ENCODE measurements at places on chromosomes 1 and 21. TPM values are rescaled to one million over a fixed set of nuclear protein-coding genes. Genes with fewer than 3 reads are reported as not detected.
A peak's percentile ranks its signal among the peaks of the same experiment; 100 is the strongest.

GRCh38 chr1:109466452-109467300, at the start of gene SYPL2:
SYPL2 (plus strand) TSS chr1:109466546; CDS start chr1:109466844, 298 bp downstream.
- peaks cover 8% of the 10 kb centered on the region for H3K4me1 ChIP-seq
- H3K36me3 ChIP-seq: no peaks in the 10 kb centered on the region
- no peak within 1 kb of the TSS for H3K27ac ChIP-seq

DNA sequence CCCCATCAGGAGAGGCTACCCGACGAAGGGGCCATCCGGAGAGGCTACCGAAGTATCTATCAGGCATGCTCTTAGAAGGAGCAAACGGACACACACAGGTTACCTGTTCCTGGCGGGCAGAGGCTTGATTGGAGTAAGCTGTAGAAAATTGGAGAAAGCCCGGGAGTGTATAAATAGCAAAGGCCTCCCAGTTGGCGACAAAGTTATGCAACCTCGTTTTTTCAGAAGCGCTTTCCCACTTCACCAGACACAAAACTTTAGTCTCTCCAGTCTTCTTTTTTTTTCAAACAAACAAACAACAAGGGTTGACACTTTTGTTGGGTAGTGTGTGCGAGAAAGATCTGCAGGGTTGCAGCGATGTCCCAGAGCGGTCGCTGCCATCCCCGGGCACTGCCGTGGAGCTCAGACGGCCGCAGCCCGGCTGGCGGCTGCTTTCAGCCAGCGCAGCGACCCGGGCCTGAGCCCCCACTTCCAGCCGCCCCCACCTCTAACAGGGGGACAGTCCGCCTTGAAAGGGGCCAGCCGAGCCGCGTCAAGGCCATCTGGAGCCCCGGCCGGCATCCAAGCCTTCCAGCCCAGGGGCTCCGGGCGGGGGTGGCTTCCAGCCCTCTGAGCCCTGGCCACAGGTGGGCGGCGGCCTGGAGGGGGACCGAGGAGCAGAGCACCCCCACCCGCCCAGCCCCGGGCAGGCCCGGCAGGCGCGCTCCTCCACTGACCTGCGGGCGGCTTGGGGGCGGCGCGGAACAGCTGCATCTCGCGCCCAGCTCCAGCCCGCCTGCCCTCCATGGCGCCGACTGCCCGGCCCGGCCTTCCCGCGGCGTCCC, 616 bp downstream of the MCOLN3 start:
- peak overlapping the region; percentile 45 for H3K4me3 ChIP-seq
- peaks cover 40% of the 10 kb centered on the region for H3K27me3 ChIP-seq
- peaks cover 14% of the 10 kb centered on the region for H3K4me1 ChIP-seq

DNA sequence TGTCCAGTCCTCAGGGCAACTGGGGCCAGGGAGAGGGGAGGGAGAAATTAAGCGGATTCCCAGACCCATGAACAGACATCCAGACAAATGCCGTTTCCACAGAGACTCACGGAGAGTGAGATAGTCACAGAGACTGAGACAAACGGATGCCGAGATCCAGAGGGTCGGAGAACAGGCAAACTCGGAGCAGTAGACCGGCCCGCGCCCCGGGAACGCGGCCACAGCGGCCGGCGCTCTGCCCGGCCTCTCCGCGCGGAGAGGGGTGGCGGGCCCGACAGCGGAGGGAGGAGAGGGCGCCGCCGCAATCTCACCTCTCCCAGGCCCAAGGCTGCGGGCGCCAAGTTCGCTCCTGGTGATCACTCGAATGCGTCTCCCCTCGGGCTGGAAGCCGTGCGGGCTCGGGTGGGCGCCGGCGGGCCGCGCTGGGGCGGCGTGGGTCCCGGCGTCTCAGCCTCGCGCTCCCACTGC, 831 bp upstream of the FOXD2 start:
- no peaks in the 10 kb centered on the region for H3K36me3 ChIP-seq
- peaks cover 15% of the 10 kb centered on the region for H3K4me1 ChIP-seq
- H3K27me3 ChIP-seq: peaks cover 97% of the 10 kb centered on the region
- no peak overlapping the region for H3K27ac ChIP-seq

The DENND2D gene
- total RNA-seq: 0.58 TPM

DNA sequence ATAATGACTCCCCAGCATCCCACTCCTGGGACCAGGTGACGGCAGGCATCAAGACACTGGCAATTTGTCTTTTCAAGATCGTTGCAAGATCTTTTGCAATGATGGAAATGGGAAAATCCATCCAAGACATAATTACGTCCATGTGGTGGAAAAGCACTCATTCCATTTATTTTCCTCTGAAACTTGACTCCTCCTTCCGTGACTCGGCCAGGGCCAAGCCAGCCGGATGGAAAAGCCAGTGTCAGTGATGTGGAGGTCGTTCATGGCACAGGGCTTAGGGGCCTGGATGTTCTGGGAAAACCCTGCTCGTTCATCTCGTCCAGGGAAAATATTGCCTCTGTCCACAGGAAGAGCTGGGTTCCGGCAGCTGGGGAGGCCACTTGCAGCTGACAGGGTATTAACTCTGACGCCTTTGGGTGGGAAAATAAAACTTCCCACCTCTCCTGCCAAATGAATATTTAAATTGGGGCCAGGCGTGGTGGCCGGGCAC, 46.2 kb downstream of the C1orf198 start:
- H3K4me1 ChIP-seq: no peaks in the 10 kb centered on the region
- H3K27me3 ChIP-seq: no peaks in the 10 kb centered on the region
- no peak overlapping the region for H3K4me3 ChIP-seq
- H3K27ac ChIP-seq: no peak overlapping the region

Measured in H1 (cell line).